ENCODE measurements at places on chromosomes 2 and 18. TPM values are rescaled to one million over a fixed set of nuclear protein-coding genes. Genes with fewer than 3 reads are reported as not detected.

DNA sequence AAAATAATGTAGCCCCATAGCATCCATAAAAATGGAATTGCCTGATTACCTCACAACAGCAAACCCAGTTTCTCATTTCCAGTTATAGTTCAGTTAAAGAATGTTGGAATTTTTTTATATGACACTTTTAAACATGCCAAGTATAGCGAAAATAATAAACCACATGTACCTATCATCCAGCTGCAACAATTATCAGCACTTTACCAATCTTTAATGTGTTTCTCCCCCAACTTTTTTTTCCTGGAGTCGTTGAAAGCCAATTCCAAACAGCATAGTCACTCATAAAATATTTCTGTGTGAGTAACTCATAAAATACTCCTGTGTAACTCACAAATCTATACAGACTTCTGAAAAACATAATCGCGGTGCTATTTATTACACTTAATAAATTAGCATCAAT is 38.1 kb downstream of the SMAD4 start:
- peaks cover 43% of the 10 kb centered on the region for H3K36me3 ChIP-seq
- no peak overlapping the region for H3K27ac ChIP-seq
- no peak overlapping the region for H3K4me3 ChIP-seq

Gene PPP1R7
- 132 TPM for total RNA-seq

DNA sequence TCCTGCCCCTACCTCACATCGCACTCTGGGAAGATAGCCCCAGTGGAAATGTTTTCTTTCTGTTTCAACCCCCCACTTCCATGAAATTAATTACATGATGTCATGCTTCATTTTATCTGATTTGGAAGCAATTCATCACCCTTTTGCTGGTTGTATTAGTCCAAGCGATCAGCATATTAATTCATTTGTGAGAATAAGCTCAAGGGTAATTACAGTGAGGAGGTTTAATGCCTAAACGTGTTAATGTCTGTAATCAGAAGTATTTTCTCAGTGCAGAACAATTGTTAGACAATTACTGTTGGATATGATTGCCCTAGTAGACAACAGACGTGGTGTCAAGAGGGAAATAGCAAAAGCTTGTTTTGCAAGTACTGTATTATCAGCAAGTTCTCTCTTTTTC is 746.3 kb downstream of the CPS1 start:
- no peaks in the 10 kb centered on the region for H3K4me1 ChIP-seq
- H3K27ac ChIP-seq = no peak overlapping the region

GRCh38 chr2:71789556-71790204 is 336.3 kb downstream of the DYSF start:
- no peaks in the 10 kb centered on the region for H3K36me3 ChIP-seq
- peaks cover 1% of the 10 kb centered on the region for H3K27me3 ChIP-seq
- DNase-seq = no peak
- H3K4me1 ChIP-seq = no peaks in the 10 kb centered on the region
- no peak overlapping the region for H3K4me3 ChIP-seq

Gene CYTIP
- total RNA-seq = 388 TPM

Gene TEX44
- total RNA-seq = not detected

DNA sequence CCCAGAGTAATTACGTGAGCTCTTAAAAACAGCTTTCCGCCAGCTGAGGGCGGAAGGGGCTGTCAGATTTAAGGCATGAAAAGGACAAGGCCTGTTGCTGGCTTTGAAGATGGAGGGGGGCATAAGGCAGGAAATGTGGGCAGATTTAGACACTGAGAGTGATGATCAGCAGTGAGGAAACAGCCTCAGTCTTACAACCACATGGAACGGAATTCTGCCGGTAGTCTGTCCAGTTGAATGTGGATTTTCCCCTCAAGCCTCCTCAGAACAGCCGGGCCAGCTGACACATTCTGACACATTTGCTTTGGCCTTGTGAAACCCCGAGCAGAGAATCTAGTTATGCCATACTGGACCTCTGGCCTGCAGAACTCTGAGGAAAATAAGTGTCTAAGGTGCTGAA is 16.6 kb downstream of the POLE4 start:
- no peak overlapping the region for H3K27ac ChIP-seq
- peaks cover 3% of the 10 kb centered on the region for H3K4me1 ChIP-seq
- H3K4me3 ChIP-seq = no peak overlapping the region
- peaks cover 14% of the 10 kb centered on the region for H3K36me3 ChIP-seq

Gene GAREM1
- 0.05 TPM for total RNA-seq

Gene FN1
- total RNA-seq = 0.53 TPM

DNA sequence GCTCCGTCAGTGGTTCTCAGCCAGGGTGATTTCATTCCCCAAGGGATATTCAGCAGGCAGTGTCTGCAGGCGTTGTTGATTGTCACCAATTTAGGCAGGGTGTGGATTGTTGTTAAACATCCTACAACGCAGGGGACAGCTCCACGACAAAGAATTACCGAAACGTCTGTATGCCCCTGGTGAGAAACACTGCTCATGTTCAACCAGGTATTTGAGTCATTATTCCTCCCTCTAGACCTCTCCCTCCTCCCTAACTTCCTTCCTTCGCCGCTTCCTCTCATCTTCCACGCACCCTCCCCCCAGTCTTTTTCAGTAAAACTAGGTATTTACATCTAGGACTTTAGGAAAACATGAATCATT is 50.8 kb downstream of the NCK2 start:
- H3K27me3 ChIP-seq = no peaks in the 10 kb centered on the region
- DNase-seq = peak; percentile 59
- H3K36me3 ChIP-seq = peaks cover 23% of the 10 kb centered on the region
- peak overlapping the region; percentile 92 for H3K27ac ChIP-seq

DNA sequence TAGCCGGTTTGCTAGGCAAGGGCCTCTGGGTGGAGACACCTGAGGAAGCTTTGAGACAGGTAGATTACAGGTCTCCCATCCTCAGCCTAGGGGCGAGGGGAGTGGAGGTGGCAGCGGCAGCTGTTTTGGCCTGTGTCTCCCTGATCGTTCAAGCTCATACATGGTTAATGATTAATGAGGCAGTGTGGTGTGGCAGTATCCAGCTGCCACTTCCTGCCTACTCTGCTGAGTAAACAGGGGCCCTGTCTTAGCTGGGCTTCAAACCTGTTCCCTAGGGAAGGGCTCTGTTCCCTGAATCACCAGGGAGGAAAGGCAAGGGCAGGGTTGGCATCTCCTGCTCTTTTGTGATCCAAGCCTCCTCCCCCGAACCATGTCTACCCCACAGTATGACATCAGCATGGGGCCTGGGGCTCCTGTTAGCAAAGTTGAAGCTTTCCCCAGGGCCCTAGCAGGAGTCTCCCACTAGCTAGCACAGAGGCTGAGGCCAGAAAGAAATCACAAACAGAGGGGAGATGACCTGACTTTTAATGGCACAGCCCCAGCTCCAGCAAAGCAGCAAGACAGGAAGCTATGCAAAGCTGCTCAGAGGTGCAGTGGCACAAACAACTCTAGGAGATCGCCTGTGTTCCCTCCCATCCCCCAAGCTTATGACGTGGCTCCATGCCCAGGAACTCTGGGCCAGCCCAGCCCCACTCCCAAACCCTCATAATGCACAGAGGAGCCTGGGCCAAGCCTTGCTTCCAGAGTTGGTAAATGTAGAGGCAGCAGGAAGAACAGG is 3.7 kb upstream of the TUBA4B start:
- peak overlapping the region; percentile 98 for H3K27ac ChIP-seq
- peak; percentile 62 for DNase-seq
- H3K27me3 ChIP-seq = no peaks in the 10 kb centered on the region
- H3K4me1 ChIP-seq = peaks cover 75% of the 10 kb centered on the region
- H3K4me3 ChIP-seq = peak overlapping the region; percentile 68
